ENCODE measurements at places on chromosomes 1 and 21.

DNA sequence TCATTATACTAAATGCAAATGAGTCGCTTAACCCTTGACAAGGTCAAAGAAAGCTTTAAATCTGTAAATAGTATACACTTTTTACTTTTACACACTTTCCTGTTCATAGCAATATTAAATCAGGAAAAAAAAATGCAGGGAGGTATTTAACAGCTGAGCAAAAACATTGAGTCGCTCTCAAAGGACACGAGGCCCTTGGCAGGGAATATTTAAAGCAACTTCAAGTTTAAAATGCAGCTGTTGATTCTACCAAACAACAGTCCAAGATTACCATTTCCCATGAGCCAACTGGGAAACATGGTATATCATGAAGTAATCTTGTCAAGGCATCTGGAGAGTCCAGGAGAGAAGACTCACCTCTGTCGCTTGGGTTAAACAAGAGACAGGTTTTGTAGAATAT lies 62.7 kb downstream of the CAPN2 start:
- no peak for DNase-seq

- DNase-seq, result no peak
These were observed 49.1 kb upstream of the CTPS1 start for GRCh38 chr1:40930174-40930964.

DNA sequence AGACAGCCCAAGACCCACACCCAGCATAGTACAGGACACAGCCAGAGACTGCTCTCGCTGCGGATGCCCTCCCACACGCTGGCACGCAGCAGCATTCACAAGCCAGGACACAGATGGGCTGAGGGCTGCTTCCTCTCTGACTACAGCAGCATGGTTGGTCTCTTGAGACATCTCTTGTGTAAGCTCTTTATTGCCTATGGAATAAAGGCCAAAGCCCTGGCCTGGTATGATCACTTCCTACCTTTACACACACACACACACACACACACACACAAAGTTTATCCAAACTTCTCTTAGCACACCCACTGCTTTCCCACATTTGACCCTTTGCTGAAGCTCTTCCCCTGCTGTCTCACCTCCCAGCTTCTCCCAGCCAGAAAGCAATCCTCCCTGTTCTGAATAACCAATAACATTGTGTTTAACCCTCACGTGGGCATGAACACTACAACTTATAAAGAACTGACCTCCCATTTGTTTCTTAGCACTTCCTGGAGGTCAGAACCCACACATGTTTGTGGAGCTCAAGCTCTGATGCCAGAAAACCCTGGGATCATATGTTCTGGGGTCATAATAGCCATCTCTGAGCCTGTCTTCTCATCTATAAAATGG lies 1.2 kb upstream of the LUZP1 start:
- DNase-seq, result no peak

DNA sequence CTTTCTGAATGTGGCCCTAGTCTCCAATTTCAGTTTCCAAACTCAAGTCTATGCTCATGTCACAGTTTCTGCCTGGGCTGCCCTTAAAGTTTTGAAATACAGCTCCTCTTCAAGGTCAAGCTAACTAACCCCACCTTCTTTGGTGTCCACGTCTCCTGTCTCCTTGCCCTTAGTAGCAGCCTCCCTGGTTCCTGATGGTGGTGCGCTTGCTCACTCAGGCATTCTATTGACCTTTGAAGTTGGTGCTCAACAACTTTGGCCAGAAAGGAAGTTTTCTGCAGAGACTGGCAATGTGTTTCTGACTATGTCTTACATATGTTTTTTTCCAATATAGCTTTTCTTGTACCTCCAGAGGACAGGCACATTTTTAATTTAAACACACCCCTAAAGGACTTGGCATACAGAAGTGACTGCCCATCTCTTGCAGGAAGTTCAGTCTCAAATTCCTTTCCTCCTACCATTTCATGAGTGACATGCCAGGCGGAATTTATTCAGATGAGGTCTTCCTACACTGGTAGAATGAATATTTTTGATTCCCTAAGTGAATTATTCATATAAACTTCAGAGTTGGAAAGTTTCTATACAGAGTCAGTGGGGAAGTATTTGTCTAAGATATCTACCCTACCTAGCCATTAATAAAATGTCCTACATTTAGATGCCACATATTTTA lies 364.3 kb upstream of the USP24 start:
- DNase-seq, result no peak

DNA sequence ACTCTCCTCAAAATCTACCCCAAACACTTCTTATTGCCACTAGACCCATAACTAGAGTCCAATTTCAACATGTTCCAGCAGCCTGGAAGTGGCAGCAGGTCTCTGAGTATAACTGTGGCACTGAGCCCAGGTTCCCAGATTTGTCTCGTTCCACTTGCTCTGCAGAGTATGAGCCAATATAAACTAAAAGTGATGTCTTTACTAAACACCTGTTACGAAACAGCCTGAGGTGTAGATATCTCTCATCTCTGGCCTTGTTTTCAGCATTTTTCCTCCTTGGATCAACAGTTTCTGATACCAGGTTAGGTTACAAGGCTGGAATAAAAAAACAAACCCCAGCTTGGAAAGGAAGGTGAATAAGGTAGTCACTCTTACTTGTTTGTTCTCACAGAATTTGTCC lies 25.2 kb upstream of the PRDX6 start:
- DNase-seq, result no peak
